Large intestine (tissue), 12 donors: ENCODE measurements at places on chromosomes 2 and 18.

- no peak for DNase-seq
- H3K27ac ChIP-seq, result no peak overlapping the region
- no peak overlapping the region for H3K4me3 ChIP-seq
- H3K4me1 ChIP-seq, result peaks cover 16% of the 10 kb centered on the region
- no peaks in the 10 kb centered on the region for H3K27me3 ChIP-seq
- H3K36me3 ChIP-seq, result peaks cover 15% of the 10 kb centered on the region
Observed at GRCh38 chr2:72996117-72996502, 75.4 kb downstream of the SFXN5 start.

DNA sequence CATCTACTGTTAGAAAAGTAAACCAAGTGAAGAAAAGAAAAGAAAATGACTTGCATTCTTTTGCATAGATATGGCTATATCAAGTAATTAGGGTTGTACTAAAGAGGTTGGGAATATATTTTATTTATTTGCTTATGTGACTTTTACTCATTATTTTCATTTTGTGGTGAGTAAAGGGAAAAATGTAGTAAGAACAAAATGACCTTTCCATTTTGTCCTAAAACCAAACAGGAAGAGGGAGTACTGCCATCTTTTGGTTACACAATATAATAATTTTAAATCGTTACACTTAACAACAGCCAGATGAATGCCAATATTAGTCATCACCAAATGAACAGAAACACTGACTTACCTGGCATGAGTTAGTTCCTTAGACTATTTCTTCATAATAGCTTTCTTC is 47.3 kb upstream of the NDUFV2 start:
- H3K36me3 ChIP-seq, result no peaks in the 10 kb centered on the region
- H3K4me3 ChIP-seq, result no peak overlapping the region
- DNase-seq, result no peak

GRCh38 chr2:181998041-181998835 is 12.6 kb downstream of the PPP1R1C start:
- no peak overlapping the region for H3K4me3 ChIP-seq
- no peaks in the 10 kb centered on the region for H3K27me3 ChIP-seq
- H3K4me1 ChIP-seq, result no peaks in the 10 kb centered on the region
- no peaks in the 10 kb centered on the region for H3K36me3 ChIP-seq
- DNase-seq, result peak; percentile 12

GRCh38 chr2:167331636-167332232 is 443.5 kb downstream of the XIRP2 start:
- no peak overlapping the region for H3K4me3 ChIP-seq
- H3K27ac ChIP-seq, result no peak overlapping the region

GRCh38 chr18:33951031-33951430 is 273.7 kb downstream of the NOL4 start:
- H3K27ac ChIP-seq, result no peak overlapping the region
- H3K27me3 ChIP-seq, result no peaks in the 10 kb centered on the region
- DNase-seq, result no peak
- H3K36me3 ChIP-seq, result no peaks in the 10 kb centered on the region
- H3K4me3 ChIP-seq, result no peak overlapping the region

DNA sequence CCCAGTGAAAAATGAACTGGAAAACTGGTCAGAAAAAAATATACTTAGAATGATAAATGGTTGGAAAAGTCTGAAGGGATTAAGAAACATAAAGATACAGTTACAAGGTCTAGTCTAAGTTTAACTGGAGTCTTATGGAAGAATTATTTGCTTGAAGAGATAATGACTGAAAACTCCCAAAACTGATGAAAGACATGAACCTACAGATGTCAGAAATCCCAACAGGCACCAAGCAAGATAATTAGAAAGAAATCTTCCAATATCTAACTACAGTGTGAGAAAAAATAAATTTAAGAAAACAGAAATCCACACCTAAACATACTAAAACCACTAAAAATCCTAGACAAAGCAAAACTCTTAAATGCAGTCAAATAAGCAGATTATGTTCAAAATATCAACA is 19.4 kb downstream of the SS18 start:
- H3K4me1 ChIP-seq, result no peaks in the 10 kb centered on the region
- H3K4me3 ChIP-seq, result no peak overlapping the region
- H3K27me3 ChIP-seq, result no peaks in the 10 kb centered on the region
- no peak for DNase-seq

DNA sequence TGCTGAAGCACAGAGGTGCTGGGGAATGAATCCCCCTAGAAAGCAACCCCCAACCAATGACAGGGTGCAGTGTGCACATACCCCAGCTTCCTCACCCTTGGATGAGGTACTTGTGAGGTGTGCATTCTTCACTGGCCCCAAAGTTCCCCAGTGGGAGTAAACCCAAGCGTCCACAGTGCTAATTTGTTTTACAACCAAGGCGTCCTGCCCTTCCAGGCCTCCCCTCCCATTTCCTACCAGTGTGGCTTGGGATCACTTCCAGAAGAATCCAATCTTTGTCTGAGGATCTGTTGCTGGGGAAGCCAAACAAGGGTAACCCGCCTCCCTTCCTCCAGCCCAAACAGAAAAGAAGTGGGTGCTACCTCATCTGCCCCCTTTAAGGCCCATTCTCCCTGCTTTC is 40.3 kb upstream of the TEX51 start:
- no peak overlapping the region for H3K27ac ChIP-seq
- DNase-seq, result no peak
- H3K36me3 ChIP-seq, result no peaks in the 10 kb centered on the region
- no peaks in the 10 kb centered on the region for H3K27me3 ChIP-seq
- H3K4me1 ChIP-seq, result no peaks in the 10 kb centered on the region
- no peak overlapping the region for H3K4me3 ChIP-seq
